Hematopoietic multipotent progenitor cell (in vitro differentiated cells): ENCODE measurements at places on chromosomes 13 and 19. TPM values are rescaled to one million over a fixed set of nuclear protein-coding genes. Genes with fewer than 3 reads are reported as not detected.

SHD gene
- 2.4 TPM for total RNA-seq

- DNase-seq = no peak
Observed at GRCh38 chr19:10544753-10545251, 1.1 kb downstream of the ATG4D start.

KATNAL1 gene
- total RNA-seq = 8.6 TPM

POU2F2 gene
- 5.7 TPM for total RNA-seq

DNA sequence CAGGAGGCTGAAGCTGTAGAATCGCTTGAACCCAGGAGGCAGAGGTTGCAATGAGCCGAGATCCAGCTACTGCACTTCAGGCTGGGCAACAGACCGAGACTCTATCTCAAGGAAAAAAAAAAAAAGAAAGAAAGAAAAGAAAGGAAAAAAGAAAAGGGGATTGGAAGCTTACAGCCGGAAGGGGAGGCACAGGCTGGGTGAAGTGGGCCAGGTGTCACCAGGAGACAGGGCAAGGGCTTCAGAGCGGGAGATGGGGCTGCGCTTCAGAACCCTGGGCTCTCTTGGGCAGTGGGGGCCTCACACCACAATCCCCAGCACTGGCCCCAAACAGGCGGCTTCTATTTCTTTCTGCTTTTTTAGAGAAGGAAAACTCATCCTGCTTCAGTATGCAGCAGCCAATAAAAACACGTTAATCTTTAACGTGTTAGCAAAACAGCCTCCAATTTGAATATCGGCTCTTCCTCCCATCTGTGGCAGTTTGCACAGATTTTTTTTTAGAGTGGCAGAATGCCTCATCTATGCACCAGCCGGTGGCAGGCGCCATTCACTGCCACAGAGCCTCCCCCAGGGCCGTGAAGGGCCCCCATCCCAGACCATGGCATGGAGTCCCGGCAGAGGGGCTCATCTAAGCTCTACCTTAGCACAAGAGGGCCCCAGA lies 46.6 kb upstream of the C19orf12 start:
- DNase-seq = no peak

DNA sequence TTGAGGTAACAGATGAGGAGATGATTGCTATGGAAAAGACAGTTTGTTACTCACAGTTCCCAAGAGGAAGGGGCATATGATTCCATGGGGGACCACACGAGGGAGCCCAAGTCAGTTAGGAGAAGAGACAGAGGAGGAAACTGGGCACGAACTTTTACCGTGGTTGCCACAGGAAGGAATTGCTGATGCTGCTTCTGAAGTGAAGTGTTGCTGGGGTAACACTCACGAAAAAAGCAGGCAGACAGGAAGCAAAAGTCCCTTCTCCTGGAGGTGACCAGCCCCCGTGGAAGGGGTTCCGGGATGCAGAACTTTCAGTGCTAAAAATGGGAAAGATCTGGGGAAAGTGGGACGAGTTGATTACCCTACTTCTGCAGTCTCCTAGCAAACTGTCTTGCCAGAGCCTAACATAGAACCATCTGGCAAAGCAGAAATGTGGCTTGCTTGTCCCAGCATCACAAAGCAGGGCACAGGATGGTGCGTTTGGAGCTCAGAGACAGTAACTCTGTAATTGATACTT lies 35.4 kb upstream of the MAP3K10 start:
- DNase-seq = no peak

- DNase-seq = no peak
Observed at GRCh38 chr13:34757441-34757840, 184.6 kb upstream of the NBEA start.

DNA sequence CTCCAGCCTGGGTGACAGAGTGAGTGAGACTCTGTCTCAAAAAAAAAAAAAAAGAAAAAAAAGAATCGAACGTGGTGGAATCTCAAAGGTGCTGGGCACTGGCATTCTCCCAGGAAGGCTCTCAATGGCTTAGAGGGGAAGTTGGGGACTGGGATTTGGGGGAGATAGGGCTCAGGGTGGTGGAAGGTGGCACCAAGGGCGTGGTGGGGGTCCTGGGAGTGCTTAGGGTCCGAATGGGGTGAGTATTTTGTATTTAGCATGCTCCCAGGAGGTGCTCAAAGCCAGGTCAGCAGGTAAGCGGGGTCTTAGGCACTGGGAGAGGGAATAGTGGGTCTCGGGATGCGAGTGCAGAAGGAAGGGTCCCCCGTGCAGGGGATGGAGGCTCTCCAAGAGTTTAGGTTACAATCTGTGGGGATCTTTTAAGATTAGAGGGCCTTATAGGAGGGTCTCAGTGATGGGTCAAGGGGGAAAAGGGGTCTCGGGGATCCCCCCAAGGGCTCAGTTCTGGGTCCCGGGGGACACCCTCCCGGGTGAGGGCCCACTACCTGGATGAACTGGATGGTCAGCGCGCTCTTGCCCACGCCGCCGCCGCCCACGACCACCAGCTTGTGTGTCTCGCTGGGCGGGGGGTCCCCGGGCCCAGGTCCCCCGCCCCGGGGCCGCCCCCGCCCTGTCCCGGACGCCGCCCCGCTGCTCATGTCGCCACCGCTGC lies 386 bp downstream of the RRAS start:
- no peak for DNase-seq

DNA sequence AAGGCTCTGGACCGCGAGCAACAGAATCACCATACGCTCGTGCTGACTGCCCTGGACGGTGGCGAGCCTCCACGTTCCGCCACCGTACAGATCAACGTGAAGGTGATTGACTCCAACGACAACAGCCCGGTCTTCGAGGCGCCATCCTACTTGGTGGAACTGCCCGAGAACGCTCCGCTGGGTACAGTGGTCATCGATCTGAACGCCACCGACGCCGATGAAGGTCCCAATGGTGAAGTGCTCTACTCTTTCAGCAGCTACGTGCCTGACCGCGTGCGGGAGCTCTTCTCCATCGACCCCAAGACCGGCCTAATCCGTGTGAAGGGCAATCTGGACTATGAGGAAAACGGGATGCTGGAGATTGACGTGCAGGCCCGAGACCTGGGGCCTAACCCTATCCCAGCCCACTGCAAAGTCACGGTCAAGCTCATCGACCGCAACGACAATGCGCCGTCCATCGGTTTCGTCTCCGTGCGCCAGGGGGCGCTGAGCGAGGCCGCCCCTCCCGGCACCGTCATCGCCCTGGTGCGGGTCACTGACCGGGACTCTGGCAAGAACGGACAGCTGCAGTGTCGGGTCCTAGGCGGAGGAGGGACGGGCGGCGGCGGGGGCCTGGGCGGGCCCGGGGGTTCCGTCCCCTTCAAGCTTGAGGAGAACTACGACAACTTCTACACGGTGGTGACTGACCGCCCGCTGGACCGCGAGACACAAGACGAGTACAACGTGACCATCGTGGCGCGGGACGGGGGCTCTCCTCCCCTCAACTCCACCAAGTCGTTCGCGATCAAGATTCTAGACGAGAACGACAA lies 1.8 kb downstream of the PCDH17 start:
- DNase-seq = no peak

DNA sequence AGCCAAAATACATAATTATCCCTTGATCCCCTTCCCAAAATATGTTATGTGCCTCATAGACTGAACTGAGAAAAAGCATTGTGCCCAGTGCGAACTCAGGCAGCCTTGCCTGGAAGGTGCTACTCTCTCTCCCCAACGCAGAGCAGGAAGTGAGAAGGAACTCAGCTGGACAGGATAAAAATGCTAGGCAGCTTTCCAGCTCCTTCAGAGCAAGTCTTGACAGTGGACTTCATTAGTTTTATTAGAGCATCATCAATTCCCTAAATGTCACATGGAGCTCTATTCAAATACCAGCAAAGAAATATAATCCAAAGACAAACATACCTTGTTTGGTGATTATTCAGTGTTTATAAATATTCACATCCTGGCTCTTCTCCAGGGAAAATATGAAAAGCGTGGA lies 202.4 kb downstream of the RFC3 start:
- no peak for DNase-seq

ZNF723 gene
- not detected for total RNA-seq

DNA sequence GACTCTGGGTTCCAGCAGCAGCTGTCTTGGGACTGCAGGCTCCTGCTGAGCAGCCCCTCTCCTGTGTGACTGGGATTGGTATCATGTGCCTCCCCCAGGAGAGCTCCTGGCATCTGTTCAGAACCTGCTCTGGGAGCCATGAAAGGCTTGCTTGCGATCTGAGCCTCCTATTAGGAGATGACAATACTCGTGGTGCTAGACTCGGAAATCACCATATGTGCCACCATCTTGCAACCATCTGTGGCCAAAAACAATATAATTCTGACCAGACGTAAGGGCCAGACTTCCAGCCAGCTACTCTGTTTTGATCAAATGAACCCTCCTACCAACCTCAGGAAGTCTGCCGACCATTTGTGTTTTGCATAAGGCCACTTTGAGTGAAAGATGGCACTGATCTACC lies 484.7 kb downstream of the IRS2 start:
- DNase-seq = no peak

DNA sequence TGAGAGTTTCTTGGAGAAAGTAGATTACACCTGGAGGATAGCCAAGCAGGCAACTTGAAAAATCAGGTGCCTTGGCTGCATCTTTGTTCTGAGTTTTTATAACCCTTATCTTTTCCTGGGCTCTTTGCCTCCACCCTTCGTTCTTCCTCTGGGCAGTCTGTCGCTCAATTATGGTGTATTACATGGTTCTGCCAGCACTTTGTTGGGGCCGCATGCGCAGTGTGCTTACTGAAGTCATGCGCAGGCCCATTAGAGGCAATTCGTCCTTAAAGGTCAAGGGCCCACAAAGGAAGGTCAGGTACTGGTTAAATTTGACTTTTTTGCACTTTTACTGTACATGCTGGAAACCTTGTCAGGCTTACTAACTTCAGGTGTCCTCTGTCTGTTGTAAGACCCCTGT lies 761.9 kb upstream of the SLITRK5 start:
- no peak for DNase-seq
